ENCODE measurements at places on chromosomes 6 and 20.

DNA sequence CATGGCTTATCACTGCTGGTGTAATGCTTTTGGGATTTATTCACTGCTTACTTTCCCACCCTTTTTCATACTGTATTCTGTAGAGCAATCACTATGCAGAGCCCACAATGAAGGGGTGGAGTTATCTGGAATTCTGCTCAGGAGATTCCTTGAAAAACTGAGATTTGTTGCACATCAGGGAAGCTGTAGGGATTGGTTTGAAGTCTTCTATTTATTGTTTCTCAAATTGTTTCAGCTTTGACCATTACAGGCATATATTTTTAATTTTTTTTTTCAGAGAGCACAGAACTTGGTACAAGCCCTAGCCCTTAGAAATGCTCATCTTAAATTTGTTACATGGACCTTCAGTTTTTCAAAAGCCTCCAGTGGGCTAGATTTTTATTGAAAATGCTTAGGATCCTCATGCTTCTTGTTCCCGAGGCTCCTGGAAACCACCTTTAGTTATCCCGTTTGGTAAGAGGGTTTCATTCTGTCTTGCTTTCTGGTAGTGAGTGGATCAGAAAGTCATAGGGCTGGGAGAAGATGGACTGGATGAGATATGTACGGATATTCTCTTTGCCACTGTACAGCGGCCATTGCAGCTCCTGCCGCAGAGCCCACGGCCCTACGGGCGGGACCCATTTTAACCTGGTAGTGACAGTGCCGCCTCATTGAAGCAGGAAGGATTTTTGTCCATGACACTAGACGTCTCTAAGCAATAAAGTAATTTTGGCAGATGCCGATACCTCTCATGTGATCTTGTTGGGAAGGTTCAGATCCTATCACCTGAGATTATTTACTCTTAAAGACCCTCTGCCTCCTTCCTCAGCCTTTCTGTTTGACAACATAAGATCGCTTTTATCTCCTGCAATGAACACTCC, 45.3 kb upstream of the ZNF184 start:
- DNase-seq, result no peak

DNA sequence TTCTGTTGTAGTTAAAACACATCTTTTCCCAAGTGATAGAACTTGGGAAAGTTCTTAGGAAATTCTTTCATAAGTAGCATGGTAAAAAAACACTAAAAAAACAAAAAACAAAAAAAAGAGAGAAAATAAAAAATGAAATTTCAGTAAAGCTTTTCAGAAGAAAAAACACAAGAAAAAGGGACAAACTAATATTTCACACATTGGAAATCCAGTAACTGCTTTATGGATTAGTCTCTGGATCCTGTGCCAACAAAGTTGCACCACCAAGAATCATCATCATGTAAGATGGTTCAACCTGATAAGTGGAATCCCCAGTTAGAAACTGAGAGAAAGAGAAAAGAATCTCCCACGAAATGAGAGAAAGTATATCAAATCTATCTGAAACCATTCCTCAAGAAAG, 144.2 kb downstream of the GMDS start:
- no peak for DNase-seq

DNA sequence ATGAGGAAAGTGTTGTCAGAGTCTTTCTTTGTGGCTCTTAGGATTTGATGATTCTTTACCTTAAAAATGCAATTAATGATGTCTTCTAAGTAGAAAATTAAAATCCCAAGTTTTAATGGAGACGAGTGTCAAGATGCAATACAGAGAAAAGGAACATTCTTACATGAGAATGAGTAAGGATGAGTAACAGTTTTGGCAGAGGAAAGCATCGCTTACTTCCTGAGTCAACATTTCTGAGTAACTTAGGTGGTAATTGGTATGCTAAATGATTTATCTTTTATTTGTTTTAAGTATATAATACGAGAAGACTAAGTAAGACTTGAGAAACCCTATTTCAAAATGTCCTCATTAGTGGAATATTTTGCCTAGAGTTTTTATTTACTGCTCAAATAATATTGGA, 101.3 kb downstream of the RTN4IP1 start:
- DNase-seq, result no peak

GRCh38 chr6:137013031-137013430, 31.7 kb downstream of the IL20RA start:
- DNase-seq, result no peak

- no peak for DNase-seq
Observed at GRCh38 chr6:110741517-110741916, 73.8 kb downstream of the CDK19 start.

- no peak for DNase-seq
Observed at GRCh38 chr6:144410059-144410458, 124.9 kb downstream of the UTRN start.

DNA sequence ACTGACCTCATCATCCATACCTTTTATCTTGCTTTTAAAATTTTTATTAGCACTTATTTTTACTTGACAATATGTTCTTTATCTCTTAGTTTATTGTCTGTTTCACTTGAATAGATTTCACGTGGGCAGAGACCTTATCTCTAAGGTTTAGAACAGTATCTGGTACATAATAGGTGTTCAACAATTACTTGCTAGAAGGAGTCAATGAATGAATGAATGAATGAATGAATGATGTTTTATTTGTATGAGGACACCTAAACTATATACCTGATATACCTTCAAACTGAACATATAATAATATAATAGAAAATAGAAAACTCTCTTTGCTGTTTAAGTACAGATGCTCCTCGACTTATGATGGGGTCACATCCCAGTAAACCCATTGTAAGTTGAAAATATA, 412.6 kb downstream of the CDKAL1 start:
- DNase-seq, result no peak

GRCh38 chr6:155174576-155175211, 89.1 kb upstream of the CLDN20 start:
- peak; percentile 67 for DNase-seq

DNA sequence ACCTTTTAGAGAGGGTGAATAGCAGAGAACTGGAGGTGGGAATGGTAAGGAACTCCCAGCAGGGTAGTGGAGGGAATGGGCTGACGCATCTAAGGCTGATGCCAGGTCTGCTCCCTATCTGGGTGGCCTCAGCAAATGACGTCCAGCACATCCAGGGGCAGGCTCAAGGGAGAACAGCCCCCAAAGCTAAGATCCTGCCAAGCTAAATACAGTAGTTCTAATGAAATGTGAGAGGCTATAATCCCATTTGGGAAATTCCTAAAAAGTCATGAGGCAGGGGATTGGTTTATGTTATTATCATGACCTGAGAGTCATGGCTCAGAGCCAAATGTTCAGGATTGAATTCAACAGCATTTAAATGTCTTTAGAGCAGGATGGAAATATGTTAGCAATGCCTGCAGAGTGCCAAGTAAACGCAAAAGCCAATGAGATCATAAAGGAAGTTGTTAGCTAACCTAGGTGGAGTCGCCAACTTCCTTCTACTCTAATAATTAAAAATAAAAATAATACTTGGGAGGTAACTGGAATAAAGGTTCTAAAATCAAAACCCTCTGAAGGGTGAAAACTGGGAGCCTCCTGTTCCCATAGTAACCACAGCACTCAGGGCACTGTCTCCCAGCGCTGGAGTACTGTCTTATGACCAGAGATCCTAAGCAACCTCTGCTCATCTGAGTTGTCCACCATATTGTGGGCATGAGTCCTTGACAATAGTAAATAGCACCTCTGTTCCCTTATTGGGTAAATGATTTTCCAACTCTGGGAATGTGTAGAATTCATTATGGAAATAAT, 34.8 kb downstream of the IYD start:
- no peak for DNase-seq

- no peak for DNase-seq
Observed at GRCh38 chr20:46568570-46569129, 18.2 kb upstream of the OCSTAMP start.
